Heart right ventricle (tissue), 16 donors: ENCODE measurements at places on chromosomes 5 and 9. TPM values are rescaled to one million over a fixed set of nuclear protein-coding genes. Genes with fewer than 3 reads are reported as not detected.

- no peak for DNase-seq
Measured at GRCh38 chr5:89556215-89556913, 673.4 kb upstream of the MEF2C start.

DNA sequence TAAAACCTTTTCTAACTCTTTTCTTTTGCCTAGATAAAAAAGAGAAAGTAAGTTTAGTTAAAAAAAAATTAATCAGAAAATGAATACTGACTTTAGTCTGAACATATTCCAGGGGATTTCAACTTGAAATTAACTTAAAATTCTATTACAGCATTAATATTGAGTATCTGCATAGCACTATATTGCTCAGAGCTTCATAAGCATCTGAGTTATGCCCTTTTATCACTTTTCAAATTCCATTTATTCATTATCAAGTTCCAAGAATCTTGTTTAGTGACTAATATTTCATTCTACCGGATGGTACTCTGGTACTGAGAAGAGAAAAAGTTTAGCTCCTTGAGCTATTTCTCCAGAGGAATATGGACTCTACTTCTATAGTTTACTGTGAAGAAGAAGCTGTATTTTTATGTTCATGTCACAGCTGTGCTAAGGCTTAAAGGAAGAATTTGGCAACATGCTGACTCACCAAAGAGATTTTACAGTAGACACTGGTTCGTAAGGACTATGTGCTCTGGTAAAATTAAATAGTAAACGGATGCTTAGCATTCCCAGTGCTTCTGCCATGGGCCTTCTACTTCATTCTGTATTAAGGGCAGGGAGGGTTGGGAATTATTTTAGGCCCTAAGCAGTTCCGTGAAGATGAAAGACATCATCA is 285.2 kb upstream of the SEMA6A start:
- no peak for DNase-seq

- DNase-seq, result no peak
Measured at GRCh38 chr5:169089343-169089742, 211.6 kb downstream of the SLIT3 start.

DNA sequence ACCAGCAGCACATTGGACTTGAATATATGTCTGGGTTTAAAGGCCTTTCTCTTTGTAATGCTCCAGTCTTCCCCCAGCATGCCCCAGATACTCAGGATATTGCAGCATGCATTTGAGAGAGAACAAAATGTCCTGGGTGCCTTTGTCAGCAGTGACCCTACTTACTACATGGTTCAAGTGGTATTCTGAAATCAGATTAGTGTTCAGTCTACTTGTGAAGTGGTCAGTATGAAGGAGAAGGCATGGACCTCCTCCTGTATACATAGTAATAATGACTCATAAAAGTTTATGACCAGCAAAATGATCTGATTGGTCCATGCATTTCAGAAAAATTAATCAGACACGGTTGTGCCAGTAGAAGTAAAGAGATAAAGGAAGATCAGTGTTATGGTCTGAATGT is 25.4 kb downstream of the GPR21 start:
- no peak for DNase-seq

DNA sequence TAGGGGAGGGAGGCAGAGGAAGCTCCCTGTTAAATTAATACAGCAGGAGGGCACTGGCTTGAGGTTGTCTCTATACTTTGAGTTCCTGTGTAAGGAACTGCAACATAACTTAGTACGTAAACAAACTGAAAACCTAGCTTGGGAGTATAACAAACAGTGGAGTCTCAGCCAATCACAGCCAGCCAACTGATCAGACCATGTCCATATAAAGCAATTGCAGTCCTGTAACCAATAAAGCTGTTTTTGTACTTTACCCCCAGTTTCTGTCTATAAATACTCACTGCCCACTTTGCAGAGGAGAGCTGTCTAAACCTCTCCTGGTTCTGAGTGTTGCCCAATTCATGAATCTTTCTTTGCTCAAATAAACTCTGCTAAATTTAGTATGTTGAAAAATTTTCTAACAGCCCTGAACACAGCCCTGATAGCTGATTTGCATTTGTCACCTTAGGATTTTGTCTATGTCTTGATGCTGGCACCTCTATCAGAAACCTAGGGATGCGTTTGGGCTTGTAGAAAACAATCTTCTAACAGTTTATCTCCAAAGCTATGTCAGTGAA is 39.9 kb downstream of the GDNF start:
- DNase-seq, result no peak

DNA sequence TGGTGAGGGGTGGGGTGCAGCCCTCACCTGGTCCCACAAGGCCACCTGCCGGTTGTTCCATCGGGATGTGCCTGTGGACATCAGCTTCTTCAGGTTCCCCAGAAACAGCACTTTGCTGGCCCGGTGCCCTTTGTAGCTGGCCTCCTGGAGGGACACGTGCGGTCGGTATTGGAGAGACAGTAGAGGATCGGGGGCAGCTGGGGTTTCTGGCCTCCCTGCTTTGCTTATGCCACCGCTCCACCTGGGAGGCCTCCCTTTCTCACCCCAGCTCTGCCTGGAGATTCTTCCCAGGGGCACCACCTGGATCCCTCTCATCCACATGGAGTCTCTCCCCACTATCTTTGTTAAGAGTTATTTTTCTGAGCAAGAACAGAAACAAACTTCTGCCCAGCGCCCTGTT is 13.1 kb upstream of the TRIM14 start:
- no peak for DNase-seq

DNA sequence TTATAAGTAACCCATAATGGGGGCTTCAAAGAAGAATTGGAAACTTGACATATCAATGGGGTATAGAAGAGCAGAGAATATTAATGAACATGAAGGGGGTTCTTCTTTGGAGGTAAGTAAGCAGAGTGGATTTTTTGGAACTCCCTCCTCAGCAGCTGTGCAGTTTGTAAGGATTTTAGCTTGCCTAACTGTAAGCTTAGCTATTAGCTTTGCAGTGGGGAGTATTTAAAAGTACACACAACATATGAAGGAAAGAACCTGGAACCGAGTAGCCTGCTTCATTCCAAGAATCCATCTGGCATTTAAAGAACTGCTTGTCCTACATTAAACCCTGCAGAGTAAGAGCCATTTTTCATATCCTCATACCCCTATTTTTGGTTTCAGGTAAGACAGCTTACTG is 2.2 kb upstream of the PBX3 start:
- DNase-seq, result no peak

- DNase-seq, result no peak
Measured at GRCh38 chr9:99069546-99069945, 35.4 kb upstream of the TGFBR1 start.

GRCh38 chr5:145056800-145057199 is 778.3 kb downstream of the PRELID2 start:
- DNase-seq, result no peak

GRCh38 chr5:67156976-67157583 is 39.5 kb downstream of the CD180 start:
- DNase-seq, result no peak

DNA sequence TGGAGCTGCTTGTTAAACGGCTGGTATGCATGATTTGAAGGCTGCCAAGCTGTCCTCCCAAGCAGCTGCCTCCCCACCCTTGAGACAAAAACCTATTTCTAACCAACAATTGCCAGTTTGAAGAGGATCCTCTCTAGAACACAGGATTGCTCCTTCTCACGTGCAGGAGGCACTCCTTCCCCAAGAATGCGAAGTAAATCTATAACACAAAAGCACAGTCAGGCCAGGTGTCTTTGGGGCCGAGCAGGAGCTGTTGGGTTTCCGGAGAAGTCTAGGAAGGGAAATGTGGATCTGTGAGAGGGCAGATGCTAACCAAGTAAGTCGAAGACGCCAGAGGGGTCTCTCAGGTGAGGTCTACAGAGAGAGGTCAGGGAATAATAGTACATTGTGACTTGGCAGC is 35.4 kb upstream of the GNPDA1 start:
- DNase-seq, result no peak

DNA sequence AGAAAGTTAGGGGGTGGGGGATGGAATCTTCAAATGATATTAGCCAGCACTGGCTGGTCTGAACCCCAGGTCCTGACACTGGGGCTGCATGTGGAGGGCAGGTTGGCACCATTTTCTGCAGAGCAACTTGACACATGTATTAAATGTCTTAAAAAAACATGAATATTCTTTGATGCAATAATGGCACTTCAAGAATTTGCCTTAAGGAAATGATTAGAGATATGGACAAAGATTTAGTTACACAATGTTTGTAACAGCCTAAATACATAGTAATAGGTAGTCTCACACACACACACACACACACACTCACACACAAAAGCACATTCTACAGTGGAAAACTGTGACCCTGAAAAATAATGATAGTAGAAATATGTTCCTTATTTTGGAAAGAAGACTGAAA is 3.6 kb downstream of the SVEP1 start:
- DNase-seq, result no peak

DNA sequence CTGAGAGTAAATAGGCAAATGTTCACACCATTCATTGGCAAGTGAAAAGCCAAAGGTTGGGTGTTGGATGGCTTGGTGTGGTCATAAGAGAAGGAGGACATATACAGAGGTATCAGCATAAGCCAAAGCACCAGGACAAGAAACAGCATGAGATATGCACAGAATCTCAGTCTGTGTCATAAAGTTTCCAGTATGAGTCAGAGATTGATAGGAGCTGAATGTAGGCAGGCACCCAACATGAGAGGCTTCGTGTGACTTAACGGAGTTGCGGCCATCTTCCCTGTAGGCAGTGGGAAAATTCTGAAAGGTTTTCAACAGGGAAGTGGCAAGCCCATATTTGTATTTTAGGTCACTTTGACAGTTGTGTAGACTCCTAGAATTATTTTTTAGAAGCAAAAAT is 54.5 kb downstream of the SNCAIP start:
- DNase-seq, result no peak

DNA sequence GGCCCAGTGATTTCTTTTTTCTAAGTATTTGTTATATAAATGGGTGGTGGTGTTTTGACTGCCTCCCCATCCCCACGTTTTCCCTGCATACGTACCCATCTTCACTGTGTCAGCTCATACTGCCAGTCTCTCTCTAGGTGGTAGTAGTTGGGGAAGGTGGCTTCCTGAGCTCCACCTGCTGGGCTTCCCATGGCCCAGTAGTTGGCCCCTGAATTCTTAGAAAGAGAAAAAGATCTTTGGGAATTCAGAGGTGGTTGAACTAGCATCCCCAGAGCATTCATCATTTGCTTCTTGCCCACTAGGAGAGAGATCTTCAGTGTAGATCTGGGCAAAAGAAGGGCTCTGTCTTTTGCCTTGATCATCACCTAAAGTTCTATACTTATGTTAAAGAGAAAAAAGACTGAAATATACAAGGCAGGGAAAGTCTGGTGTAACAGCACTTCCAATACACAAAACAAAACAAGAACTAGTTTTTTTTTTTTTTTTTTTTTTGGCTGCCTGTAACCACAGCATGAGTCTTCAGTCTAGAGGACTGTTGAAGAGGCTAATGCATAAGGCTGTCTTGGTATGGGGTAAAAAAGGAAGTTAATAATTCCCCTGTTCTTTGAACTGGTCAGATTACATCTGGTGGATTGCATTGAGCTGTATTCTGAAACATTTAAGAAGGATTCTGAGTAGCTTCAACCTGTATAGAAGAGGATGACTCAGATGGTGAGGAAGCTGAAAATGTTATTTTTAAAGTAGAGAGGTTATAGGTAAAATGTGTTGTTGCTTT is 128.7 kb downstream of the ATG10 start:
- no peak for DNase-seq

- no peak for DNase-seq
Measured at GRCh38 chr9:87039809-87040392, 92.6 kb upstream of the GAS1 start.

- no peak for DNase-seq
Measured at GRCh38 chr5:72523960-72524582, 16.9 kb upstream of the ZNF366 start.

GRCh38 chr9:123933440-123934212 is 3.7 kb upstream of the DENND1A start:
- DNase-seq, result no peak

GRCh38 chr5:38101897-38102296 is 156.5 kb upstream of the EGFLAM start:
- no peak for DNase-seq

DNA sequence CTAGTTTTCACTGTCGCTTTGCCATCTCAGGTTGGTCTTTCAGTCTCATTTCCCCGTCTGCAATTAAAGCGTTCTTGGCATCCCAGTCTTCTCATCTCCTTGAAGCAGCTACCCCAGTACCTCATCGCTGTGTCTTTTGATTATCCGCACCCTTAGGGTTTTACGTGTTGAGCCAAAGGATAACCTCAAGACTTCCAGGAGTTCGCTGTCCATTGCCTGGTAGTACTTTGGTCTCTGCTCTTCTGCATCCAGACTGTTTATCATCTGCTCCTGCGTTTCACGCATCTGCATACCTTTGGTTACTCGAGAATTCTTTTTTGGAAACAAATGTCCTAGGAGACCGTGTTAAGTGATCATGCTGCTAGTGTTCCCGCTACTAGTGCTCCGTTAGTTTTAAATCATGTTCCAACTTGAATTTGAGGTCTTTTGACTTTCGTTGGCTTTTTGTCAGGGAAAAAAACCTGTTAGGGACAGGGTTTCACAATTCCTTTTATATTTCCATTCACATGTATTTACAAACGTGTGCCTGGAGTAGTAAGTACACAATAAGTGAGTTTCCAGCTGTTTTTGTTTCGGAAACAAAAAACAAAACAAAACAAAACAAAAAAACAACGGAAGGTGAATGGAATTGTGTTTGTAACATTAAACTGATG is 888 bp downstream of the RABGAP1 start:
- DNase-seq, result no peak

DNA sequence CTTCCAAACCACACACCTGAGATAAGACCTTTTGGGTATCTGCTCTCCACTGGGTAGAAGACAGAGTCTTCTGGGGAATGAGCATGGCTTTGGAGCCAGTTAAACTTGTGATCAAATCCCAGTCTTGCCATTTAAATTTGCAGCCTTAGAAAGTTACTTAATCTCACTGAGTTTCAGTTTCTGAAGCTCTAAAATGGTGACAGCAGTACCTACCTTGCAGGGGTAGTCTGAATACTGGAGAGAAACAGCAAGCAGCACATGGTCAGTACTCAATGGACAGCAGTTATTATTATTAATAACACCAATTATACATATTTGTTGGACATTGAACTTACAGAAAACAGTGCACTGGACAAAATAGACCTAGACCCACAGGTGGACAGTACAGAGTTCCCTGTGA is 260.9 kb downstream of the MAN2A1 start:
- no peak for DNase-seq

TXNDC8 gene
- not detected for polyA plus RNA-seq

CAST gene
- 174 TPM for polyA plus RNA-seq

CMYA5 gene
- polyA plus RNA-seq, result 202 TPM

STC2 gene
- 4.0 TPM for polyA plus RNA-seq

PAEP gene
- polyA plus RNA-seq, result not detected

C1QTNF2 gene
- 0.97 TPM for polyA plus RNA-seq

PRRX2 gene
- polyA plus RNA-seq, result 0.29 TPM
